Fibroblast of villous mesenchyme (primary cell): ENCODE measurements at places on chromosomes 6 and 20. TPM values are rescaled to one million over a fixed set of nuclear protein-coding genes. Genes with fewer than 3 reads are reported as not detected.
A peak's percentile ranks its signal among the peaks of the same experiment; 100 is the strongest.

GRCh38 chr20:13302647-13303450 lies 81.8 kb downstream of the ISM1 start:
- DNase-seq, result peak; percentile 8

- DNase-seq, result no peak
These were observed 84.5 kb downstream of the NRN1 start for GRCh38 chr6:5922230-5922629.

MRAP2 gene
- not detected in 2 replicates for total RNA-seq

- DNase-seq, result no peak
These were observed 61.9 kb upstream of the HBS1L start for GRCh38 chr6:135116571-135116970.
